Stimulated activated CD4-positive, alpha-beta T cell treated with anti-CD3 and anti-CD28 coated beads, Interleukin-15, amount 100 ng/mL, for 24 hours (primary cell): ENCODE measurements at places on chromosomes 1 and 21.

DNA sequence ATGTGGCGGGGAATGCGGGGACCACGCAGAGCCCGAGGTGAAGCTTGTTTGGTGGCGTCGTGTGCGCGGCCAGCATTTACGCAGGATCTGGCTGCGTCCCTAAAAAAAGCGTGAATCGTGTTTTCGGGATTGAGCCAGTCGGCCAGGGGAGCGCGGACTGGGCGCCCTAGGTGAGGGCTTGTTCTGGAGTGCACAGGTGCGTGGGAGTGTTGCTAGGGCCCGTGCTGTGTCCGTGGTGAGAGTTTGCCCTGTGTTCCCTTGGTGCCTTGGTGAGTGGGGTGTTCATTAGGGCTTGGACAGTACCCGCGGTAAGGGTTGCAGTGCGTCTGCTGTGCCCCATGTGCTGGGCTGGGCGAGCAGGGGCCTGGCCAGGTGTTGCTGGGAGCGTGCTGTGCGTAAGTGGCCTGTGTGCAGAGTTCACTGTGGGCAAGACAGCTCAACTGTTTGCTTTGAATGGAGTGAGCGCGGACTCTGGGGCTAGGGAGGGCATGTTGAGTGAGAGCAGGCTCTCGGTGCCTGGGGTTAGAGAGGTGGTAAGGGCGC lies 673 bp downstream of the CD46 start:
- DNase-seq = peak; percentile 62

GRCh38 chr1:245961137-245961540 lies 545.9 kb downstream of the SMYD3 start:
- no peak for DNase-seq

GRCh38 chr1:109954041-109954512 lies 30.5 kb upstream of the AHCYL1 start:
- DNase-seq = no peak

DNA sequence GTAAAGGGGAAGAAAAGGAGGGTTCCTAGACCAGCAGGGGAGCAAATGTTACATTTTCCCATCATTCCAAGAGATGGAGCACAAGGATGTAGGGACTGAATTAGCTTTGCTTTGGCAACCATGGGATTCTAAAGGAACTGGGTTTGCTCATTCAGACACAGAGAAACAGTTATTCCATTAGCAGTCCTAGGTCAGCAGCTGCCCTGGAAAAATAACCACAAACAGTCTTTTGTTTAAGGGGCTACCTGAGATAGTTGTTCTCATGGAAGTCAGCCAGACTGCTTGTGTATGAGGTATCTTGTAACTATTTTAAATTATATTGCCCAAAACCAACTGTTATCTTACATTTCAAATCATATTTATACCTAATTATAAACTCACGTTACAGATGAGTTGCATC lies 58.4 kb upstream of the VCAM1 start:
- DNase-seq = no peak

GRCh38 chr1:200738949-200739651 lies 407 bp downstream of the CAMSAP2 start:
- DNase-seq = peak; percentile 62

DNA sequence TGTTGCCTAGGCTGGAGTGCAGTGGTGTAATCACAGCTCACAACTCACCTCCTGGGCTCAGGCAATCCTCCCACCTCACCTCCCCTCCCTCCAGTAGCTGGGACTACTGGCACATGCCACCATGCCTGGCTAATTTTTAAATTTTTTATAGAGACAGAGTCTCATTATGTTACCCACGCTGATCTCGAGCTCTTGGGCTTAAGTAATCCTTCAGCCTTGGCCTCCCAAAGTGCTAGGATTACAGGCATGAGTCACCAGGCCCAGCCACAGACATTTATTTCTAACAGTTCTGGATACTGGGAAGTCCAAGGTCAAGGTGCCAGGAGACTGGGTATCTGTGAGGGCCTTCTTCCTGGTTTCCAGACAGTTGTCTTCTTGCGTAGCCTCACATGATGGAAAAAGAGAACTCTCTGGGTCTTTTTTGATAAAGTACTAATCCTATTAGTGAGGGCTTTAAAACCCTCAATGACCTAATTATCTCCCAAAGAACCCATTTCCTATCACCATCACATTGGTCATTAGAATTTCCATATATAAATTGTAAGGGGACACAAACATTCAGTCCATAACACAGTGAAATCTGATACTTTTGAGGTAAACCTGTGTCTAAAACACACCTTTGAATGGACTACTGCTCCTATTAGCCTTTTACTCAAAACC lies 67.9 kb downstream of the PHACTR4 start:
- DNase-seq = no peak

GRCh38 chr1:238960071-238960470 lies 426.3 kb upstream of the CHRM3 start:
- DNase-seq = no peak

- no peak for DNase-seq
These were observed 1.2 kb downstream of the MCOLN3 start for GRCh38 chr1:85047144-85047471.

GRCh38 chr1:234605983-234606783 lies 3.8 kb downstream of the IRF2BP2 start:
- peak; percentile 61 for DNase-seq

DNA sequence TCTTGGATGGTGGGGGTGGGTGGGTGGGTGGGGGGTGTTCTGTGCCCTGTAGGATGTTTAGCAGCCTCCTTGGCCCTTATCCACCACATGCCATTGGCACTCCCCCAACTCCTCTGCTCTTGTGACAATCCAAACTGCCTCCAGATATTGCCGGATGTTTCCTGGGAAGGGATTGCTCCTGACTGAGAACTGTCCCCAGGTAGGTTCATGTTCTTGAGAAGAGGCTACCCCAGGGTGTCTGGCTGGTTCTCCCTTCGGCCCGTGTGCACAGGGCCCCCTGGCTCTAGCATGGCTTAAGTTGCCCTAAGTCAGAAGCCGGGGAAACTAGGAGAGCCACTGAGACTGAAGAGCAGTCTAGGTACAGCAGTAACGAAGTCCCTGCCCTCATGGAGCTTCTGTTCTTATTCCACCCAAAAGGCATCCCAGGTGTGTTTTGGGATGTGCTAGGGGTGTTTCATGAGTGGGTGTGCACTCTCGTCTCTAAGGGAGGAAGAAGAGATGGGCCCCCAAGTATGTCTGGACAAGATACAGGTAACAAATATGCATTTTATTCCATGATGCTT lies 19.8 kb upstream of the THRAP3 start:
- DNase-seq = no peak

- no peak for DNase-seq
These were observed 126.8 kb downstream of the PIK3R3 start for GRCh38 chr1:46005594-46005993.

GRCh38 chr1:28927648-28928313 lies 13.4 kb downstream of the EPB41 start:
- DNase-seq = no peak

GRCh38 chr1:56477164-56478111 lies 101.9 kb downstream of the PLPP3 start:
- DNase-seq = no peak

- DNase-seq = no peak
These were observed 474.3 kb downstream of the BRINP3 start for GRCh38 chr1:190003376-190003775.

DNA sequence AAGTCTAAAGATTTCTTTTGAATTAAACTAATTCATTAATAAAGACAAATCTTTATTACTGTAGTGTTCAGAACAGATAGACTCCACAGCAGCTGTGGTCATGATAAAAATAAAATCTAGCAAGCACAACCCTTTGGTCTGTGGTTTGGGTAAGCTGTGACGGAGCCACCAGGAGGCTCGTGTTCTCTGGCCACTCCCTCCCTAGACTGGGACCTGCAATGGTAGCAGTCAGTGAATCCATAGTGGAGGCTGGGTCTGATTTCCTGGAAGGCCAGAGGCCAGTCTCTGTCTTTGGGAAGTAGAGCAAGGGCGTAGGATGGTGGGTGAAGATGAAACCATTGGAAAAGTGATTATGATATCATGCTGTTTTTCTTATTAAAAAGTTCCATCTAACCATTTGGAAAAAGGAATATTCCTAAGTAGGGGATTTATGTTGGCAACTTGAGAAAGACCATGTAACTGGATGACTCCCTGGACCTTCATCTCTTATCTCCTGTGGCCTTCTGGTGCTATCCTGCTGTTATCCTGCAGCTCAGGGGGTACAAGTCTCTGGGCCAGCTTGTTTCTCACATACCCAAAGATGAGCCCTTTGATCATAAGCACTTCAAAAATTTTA lies 39.0 kb downstream of the TENT5C start:
- DNase-seq = no peak

DNA sequence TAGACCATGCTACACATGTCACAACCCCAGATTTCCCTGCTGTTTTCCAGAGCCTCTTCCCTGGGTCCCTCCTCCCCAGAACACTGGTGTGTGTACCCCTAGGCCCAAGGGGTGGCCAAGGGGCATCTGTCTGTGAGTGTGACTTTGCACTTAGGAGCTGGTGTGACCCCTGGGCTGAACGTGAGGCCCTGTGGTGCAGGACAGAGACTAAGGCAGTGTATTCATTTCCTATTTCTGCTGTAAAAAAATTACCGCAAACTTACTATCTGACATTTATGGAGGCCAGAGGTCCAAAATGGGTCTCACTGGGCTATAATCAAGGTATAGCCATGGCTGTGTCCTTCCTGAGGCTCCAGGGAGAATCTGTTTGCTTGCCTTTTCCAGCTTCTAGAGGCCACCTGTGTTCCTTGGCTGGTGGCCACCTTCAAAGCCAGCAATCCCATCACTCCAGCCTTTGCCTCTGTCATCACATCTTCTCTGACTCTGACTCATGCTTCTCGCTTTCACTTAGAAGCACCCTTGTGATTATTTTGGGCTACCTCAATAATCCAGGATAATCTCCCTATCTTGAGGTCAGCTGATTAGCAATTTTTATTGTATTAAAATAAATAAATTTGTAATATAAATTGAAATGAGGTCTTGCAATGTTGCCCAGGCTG lies 24.0 kb upstream of the ELOA start:
- DNase-seq = no peak

GRCh38 chr1:903721-904271 lies 19.9 kb upstream of the SAMD11 start:
- DNase-seq = no peak

- no peak for DNase-seq
These were observed 461.7 kb downstream of the PTPRU start for GRCh38 chr1:29698033-29698432.

- no peak for DNase-seq
These were observed 1656.0 kb downstream of the MRPL39 start for GRCh38 chr21:23951251-23951650.

DNA sequence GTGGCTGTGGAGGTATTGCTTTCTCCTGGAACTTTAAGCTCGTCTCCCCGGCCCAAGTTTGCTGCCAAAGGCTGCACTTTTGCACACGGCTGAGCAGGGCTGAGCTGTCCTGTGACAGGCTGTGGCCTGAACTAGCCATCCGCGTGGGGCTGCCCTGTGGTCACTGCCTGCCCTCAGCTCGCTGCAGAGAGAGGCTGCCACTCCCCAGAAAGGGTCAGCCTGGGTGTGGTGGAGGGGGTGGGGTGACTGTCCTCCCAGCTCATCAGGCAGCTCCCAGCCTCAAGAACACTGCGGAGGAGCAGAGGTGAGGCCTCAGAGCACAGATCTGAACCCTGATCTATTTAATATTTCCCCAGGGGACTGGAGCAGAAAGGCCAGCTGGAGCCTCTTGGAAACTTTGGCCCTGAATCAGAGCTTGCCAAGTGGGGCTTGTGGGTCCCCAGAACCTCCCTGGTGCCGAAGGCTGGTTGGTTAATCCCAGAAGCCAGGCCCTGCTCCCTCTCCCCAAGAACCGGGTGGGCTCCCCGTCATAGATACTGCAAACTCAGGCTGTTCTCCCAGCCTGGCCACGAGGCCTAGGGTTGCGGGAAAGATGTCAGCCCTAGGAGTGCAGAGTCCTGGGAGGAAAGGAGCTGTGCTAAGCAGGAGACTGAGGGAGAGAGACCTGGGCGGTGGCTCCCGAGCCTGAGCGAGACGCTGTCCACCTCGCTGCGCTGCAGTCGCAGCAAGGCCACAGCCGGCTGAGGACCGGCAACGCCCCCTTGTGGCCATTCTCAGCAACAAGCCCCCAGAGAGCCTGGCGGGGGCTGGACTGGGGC lies 125.1 kb upstream of the IPO9 start:
- DNase-seq = peak; percentile 81

- no peak for DNase-seq
These were observed 32.0 kb downstream of the RIMS3 start for GRCh38 chr1:40633523-40633922.

GRCh38 chr1:24150234-24151174 lies 7.6 kb upstream of the IL22RA1 start:
- peak; percentile 93 for DNase-seq

GRCh38 chr1:156284757-156285156 lies 632 bp downstream of the TMEM79 start:
- DNase-seq = no peak

- DNase-seq = no peak
These were observed 217.5 kb downstream of the FAF1 start for GRCh38 chr1:50742523-50742922.

- no peak for DNase-seq
These were observed 161.6 kb downstream of the CHRM3 start for GRCh38 chr1:239547987-239548386.

GRCh38 chr1:21899267-21899810 lies 37.8 kb downstream of the HSPG2 start:
- DNase-seq = no peak

- no peak for DNase-seq
These were observed 222.1 kb downstream of the LMX1A start for GRCh38 chr1:165134431-165134830.

- no peak for DNase-seq
These were observed 866.3 kb upstream of the B3GALT2 start for GRCh38 chr1:194052514-194053338.

DNA sequence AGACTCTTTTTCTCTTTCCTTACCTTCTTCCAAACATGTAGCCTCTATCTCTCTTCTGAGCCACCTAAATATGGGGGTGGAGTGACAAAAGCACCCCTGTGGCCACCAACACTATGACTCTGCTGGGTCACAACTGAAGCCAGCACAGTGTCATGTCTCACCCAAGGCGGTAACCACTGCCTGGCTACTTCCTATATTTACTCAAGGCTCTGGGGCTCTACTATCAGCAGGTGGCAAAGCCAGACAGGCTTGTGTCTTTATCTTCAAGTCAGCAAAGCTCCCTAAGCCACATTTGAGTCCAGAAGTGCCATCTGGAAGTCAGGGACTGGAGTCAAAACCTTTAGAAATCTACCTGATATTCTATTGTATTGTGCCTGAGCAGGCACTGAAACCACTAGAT lies 1515.2 kb downstream of the PLA2G4A start:
- DNase-seq = no peak

- peak; percentile 74 for DNase-seq
These were observed 24.9 kb upstream of the TMEM52 start for GRCh38 chr1:1943834-1944570.

GRCh38 chr1:185350027-185350442 lies 33.0 kb upstream of the IVNS1ABP start:
- no peak for DNase-seq

DNA sequence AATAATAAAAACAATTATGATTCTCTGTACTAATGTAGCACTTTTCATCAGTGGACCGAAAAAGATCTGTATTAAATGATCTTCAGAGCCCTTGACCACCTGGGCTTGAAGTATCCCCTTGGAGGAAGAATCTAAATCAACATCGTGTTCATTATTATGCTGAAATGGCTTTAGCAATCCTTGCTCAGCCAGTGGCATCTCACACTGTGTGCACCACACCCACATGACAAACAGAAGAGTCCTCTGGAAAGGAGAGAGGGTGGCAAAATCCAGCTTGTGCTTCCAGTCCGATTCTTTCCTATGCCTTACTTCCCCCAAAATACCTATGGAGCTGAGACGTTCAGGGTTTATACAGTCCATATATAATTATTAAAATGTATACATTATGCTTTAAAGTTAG lies 318.5 kb upstream of the RUNX1 start:
- DNase-seq = no peak

- DNase-seq = no peak
These were observed 739.7 kb upstream of the NCAM2 start for GRCh38 chr21:20258542-20258941.

GRCh38 chr1:11486231-11487009 lies 7.5 kb downstream of the DISP3 start:
- no peak for DNase-seq
